Effector CD8-positive, alpha-beta T cell (primary cell): ENCODE measurements at places on chromosomes 6 and 20.

DNA sequence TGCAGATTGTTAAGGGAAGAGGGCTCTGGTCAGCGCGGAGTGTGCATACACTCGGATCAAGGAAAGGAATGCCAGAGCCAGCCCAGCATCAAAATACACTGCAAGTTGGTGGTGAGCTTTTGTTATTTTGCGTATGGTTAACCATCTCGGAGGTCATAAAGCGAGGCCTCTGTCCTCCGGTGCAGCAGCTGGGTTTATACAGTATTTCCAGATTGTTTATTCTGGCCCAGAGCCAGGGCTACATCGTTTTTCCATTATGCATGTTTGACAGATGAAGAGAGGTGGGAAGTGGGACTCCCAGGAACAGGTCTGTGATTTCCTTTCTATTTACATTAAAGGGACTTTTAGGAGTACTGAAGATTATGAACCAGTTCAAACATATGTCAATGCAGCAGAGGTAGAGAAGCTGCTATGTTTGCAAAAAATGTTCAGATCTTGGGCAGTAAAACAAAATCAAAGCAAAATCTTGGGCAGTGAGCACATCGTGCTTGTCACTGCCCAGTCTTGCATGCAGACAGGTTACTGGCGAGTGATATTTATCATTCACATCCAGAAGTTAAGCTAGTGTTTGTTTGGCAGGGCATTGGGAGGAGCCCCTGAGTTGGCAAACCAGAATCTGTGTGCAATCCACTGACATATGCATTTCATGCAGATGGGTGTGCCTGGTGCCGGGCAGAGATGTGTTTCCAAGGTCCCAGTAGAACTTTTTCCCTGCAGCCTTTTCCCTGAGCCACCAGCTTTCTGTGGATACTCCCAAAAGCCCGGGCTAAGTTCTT, 256.3 kb upstream of the TAB2 start:
- DNase-seq, result no peak

DNA sequence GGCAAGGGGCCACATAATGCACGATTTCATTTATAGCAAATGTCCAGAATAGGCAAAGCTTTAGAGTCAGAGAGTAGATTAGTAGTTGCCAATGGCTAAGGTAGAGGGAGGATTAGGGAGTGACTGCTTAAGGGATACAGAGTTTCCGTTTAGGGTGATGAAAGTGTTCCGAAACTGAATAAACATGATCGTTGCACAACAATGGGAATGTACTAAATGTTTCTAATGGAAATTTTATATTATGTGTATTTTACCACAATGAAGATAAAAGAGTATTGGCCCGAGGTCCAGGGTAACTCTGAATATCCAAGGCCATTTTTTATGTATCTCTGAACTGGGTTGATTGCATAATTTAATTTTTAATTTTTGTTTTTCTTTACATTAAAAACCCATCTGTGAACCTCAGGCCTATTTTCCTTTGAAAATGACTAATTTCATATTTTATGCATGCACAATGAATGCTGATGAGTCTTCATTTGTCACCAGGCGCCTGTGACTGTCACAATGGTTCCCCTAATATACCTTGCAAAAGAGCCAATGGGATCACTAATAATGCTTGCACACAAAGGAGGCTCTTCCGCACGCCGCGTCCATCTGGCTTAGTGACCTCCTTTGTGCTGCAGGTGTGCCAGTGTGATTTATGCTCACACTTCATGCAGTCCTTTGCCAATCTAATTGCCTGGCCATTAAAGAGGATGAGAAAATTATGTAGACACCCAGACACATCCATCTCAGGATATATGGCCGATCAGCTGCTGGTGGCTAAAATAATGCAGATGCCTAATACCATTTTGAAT, 612.5 kb downstream of the CDH26 start:
- no peak for DNase-seq

GRCh38 chr6:73747289-73747688, 51.3 kb downstream of the CD109 start:
- DNase-seq, result no peak

DNA sequence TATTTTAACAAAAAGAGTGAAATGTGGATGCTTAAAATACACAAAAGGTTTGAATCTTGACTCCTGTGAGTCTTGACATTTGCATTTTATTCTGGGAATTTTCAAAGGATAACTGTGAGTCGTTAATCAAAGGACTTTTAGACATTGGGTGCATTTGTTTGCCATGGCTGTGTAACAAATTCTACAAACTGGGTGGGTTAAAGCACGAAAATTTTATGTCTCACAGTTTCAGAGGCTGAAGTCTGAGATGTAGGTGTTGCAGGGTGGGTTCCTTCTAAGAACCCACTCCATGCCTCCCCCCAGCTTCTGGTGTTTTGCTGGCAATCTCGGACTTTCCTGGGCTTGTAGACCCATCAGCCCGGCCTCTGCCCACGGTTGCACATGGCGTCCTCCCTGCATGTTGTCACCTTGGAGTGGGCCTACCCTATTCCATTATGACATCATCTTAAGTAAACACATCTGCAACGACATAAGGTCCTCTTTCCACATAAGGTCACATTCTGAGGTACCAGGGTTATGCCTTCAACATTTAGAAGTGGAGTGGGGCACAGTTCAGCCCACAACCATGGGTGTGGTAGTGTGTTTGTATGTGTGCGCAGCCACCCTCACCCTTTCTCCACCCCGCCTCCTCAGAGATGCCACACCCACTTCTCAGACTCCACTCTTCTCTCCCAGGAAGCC, 113.1 kb downstream of the FOXA2 start:
- no peak for DNase-seq

DNA sequence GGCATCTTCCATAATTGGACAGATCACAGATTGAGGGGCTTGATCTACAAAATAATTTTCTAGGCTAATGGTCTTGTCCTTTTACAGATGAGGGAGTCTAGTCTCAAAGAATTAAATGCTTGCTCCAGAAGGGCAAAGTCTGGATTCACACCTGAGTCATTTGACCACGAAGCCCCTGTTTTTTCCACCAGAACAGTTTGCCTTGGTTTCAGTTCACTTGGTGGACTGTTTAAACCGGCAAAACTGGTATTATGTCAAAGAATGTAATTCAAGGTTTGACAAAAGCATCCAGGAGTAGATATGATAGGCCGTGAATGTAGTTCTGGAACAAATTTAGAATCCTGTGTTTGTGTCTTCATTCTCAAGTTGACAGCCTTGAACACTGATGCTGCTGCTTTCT, 3.3 kb downstream of the MYO6 start:
- DNase-seq, result no peak

DNA sequence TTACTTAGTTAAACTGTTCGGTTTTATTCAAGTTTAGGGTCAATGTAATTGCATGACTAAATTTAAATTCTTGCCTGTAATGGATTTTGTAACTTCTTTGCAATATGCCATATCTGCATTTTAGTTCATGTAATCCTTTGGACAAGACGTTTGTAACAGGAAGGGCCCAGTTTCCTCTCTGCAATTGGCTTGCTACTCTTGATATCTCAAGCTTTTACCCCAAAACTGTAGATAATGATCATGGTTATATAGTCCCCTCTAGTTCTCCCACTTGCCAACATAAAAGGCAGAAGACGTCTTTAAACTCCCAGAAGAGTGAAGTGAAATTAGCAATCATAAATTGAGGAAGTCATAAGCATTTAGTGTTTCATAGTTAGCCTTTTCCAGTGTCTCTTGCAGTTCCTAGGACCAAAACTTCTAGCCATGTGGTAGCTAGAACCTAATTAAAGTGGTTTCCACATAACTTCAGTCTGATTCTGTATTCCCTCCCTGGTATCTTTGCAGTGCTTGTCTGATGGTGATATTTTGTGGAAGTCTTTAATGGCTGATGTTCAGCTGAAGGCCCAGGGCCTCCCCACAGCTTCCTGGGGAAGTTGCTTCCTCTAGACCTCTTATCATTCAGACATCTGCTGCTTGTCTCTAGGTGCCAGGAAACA, 117.8 kb upstream of the SUPT3H start:
- no peak for DNase-seq

- DNase-seq, result no peak
Measured at GRCh38 chr6:75419980-75420379, 73.6 kb downstream of the FILIP1 start.

GRCh38 chr6:44105993-44106740, 21.1 kb downstream of the MRPL14 start:
- no peak for DNase-seq

GRCh38 chr20:57747861-57748481, 38.2 kb upstream of the PMEPA1 start:
- DNase-seq, result no peak

DNA sequence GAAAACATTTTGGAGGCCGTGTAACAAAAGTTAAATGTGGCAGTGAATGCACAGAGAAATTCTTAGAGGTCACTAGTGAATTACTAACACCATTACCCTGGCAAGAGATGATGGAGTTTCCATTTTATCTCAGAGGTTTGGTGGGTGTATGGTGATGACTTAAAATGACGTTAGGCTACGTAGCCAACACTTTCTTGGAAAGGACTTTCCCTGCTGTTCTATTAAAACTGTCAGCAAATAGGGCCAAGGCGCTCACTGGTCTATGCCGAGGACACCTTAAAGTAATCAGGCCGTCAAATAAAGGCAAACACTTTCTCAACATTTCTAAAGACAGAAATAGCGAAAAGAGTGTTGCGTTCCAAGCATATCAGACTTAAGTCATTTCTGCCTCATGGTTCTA, 160.8 kb downstream of the GMPR start:
- no peak for DNase-seq

DNA sequence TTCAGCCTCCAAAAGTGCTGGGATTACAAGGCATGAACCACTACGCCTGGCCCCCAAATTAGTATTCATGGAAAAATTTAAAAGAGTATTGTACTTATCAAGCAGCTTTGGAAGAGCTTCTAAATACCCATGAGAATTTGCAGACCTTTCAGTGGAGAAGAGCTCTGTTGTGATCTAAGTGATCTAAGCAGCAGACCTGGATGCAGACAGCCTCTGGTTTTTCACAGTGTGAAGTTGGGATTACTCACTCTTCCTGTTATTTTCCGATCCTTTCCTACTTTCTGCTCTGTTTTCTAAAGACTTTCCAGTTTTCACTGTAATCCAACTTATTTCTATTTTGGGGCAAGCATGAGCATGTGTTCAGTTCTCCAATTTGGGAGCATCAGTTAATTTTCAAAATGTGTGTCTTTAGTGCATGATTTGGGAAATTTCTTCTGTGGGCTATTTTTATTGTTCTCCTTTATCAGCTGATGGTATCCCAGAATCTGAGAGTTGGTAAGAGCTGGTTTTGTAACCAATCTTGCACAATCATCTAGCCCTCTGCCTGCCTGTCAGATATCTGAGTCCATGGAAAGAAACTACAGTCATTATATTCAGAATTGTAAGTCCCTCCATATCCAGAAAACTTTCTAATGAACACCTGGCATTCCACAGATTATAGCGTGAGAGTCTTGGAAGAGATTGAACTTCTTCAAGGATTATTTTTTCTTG, 207.7 kb upstream of the DTNBP1 start:
- no peak for DNase-seq

GRCh38 chr6:90350689-90351554, 54.3 kb upstream of the BACH2 start:
- DNase-seq, result no peak

GRCh38 chr6:43938178-43939105, 168.4 kb downstream of the VEGFA start:
- DNase-seq, result no peak

- DNase-seq, result no peak
Measured at GRCh38 chr6:5063617-5064016, 21.5 kb upstream of the PPP1R3G start.

DNA sequence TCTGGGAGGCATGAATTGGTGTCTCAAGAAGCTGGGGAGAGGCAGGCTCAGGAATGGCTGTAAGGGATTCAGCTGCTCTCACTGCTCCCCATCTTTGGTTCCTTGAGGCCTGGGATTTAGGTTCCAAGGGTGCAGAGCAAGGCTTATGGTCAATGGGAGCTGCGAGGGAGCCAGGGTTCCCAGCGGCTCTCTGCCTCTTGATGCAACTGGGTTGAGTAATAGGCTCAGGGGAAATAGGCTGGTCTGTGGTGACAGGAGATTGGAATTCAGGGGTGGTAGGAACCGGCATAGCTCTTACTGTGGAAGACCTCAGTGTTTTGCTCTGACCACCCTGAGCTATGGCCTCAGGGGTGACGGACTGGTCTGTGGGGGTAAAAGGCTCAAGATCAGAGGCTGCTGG, 13.0 kb upstream of the NRM start:
- DNase-seq, result no peak

DNA sequence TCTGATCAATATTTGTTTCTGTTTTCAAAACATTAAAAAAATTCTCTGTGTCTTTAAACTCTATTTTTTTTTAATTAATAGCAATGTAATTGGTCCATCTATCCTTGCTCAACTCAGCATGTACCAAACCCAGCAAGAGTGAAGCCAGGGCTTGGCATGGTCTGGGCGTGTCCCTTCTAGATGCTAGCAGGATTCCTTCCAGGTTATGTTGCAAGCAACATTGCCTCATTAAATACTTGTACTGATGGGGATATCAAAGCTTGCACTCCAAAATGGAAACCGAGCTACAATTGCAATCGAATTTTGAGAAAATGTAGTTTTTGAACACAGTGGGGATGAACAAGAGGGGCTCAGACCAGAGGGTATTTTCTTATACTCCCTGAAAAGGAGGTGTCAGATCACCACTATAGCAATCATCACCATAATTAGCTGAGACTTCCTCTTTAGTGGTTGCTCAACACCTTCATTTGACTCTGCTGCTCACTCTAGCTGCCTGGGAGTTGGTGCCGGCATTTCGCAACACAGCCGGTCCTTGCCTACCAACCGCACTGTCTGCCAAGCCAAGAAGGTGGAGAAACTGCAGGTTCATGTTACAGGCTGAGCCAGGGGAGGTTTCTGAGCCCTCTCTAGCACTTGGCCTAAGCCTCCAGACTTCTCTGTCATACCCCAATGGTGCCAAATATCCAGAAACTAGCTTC, 67.8 kb upstream of the RALGAPA2 start:
- DNase-seq, result no peak

GRCh38 chr6:110355022-110355421, 3.1 kb downstream of the METTL24 start:
- no peak for DNase-seq

- no peak for DNase-seq
Measured at GRCh38 chr6:79861023-79861422, 86.3 kb downstream of the ELOVL4 start.

DNA sequence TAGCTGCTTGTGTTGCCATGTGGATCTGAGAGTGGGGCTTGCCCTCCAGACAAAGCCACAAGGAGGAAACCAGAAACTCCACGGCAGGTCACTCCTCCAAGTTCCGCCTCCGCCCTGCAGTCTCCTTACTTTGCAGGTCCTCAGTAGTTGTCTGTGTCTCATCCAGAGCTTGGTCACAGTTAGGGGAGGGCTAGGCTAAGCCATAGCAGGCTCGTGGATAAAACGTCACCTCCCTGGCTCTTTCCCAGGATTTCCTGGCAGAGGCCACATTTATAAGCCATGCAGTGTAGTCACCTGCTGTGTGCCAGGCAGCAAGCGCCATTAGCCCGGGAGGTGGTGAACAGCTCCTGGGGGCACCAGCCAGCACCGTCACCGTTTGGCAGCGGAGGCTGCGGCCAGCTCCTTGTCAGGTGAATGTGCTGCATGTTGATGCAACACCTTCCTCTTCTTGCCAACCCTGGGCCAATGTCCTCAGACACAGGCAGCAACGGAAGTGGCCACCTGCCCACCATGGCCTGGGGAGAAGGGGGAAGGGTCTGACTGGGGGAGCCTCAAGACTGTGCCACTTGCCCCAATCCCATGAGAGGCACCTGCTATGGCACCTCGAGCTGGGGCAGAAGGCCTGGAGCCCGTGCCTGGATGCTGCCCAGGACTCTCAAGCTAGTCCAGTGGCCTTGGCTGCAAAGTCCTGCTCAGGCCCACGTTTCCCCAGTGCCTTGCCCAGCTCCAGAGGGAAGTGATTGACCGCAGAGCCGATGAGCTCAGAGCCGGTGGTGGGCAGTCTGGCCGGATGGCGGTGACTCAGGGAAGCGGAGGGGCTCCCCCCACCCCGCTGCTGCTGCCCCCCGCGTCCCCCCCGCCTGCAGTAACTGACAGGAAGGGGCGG, 39.0 kb upstream of the SLCO4A1 start:
- no peak for DNase-seq
